Left cardiac atrium (tissue), 4 donors: ENCODE measurements at places on chromosomes 16 and 17. TPM values are rescaled to one million over a fixed set of nuclear protein-coding genes. Genes with fewer than 3 reads are reported as not detected.

CORO6 gene
- total RNA-seq, result 67.0 TPM

DNA sequence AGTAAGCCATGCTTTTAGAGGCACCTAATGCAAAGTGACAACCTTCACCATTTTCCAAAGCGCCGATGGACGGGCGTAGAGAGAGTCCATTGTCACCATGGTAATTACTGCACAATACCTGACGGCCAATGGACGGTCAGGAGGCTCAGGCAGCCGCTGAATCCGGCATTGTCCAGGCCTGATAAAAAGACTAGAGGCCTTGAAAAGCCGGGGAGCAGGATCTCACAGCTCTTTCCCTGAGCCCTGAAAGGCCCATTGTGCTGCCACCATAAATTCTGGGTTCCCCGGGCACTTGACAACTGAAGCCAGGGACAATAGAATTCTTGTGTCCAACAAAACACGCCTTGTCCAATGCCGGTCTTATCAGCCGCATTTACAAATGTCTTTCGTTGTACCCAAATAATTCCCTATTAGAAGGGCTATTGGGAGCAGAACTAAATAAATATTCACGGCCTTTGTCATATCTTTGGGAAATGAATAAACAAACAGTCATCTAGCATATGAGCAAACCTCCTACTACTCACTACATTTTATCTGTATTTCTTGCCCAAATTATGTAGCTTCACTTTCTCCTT is 62.4 kb downstream of the CDH11 start:
- no peak for DNase-seq

DNA sequence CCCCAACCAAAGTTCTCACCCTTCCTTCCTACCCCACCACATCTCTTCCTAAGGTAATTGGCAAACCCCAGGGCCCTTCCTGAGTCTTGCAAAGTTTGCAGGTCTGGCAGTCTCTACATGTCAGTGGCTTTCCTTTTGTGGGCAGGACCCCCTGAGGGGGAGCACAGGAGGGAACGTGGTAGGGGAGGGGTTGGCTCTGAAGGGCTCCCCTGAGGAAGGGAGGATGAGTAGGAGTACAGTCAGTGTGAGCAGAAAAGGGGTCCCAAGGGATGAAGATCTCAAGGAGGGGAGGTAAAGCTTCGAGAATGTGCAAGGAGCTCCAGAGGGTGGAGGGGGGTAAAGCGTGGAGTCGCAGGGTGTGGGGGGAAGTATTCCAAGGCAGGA is 206.9 kb downstream of the RAB11FIP4 start:
- no peak for DNase-seq

DNA sequence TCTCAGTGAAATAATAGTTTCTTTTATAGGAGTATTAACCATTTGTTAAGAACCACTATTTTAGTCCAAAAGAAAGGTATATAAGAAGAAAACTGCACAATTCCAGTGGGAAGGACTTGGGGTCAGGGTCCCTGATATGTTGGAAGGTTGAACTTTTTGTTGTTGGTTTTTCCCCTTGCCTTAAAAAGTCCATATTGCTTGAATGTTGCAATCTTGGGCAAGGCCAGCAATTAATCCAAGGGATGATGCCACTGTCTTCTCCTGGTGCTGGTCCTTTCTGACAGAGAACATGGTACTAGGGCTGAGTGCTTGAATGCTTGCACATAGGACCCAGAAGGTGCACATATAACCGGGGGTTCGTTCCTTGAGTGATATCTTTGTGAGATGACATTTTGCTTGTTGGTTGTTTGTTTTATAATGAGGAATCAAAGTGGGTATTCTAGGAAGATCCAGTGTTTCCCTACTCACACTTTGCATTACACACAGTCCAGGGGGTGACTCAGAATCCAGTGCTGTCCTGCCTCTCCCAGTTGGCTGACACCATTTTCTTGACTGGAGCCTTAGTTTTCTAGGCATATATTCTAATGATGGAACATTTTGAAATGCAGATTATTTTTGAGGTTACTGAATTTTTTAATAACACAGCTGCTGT is 54.9 kb downstream of the SIAH1 start:
- no peak for DNase-seq

DNA sequence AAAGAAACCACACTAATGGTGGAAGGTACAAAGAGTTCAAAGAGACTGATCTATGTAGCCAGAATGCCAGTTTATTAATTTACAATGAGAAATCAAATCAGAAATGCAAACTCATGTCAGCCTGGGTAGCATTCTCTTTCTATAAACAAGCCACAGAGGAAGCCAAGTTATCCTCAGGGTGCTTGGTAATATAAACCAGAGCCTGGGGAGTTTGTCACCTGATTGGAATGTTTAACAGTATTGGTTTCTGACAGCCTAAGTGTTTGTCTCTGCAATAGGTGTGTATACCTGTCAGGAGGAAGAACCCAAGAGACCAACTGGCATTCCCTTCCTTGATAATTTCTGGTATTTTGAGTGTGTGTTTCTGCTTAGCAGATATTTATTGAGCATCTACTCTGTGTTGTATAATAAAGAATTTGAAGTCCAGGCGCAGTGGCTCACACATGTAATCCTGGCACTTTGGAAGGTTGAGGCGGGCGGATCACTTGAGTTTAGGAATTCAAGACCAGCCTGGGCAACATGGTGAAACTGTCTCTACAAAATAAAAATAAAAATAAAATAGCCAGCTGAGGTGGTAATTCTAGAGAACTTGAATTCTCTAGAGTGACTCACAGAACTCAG is 3.1 kb upstream of the C17orf58 start:
- no peak for DNase-seq
